C1 segment of cervical spinal cord (tissue), 14 donors: ENCODE measurements at places on chromosomes 3 and 15.

DNA sequence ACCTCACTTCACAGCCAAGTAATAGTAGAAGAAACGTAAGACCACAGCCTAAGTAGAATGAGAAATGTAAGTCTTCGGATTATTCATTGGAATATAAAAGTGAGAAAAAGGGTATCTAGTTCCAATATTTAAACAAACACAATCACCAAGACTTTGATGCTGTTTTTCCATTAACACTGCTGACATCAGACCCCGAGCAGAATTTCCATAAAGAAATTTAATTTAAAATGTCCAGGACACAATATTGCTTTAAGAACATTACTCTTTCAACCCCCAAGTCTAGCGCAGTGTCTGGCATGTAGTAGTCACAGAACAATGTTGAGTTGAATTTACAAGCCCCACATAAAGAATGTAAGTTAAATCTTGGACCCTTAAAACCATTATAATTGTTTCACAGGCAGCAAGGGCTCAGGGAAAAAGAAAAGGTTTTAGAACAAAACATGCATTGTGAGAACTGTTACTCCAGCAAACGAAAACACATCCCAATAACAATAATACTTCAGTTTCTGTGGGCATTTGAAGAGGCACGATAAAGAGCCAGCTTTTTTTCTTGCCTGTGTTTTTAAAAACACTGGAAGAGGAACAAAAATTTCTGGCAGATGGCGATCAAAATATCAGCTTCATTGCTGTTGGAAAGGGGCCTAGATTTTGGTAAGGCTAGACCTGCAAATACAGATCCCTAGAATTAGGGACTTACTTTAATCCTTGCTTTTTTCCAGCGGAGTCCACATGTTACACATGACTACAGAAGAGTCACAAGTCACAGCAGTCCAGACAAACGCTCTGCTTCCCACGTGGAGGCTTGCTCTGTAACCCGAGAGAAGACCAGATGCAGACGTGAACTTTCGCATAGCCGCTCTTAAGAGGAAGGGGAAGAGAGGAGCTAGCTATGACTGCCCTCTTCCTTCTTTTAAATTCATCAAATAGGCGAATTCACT, 77.9 kb upstream of the IGSF10 start:
- peak; percentile 30 for DNase-seq

GRCh38 chr3:170632780-170633179, 46.9 kb upstream of the SLC7A14 start:
- DNase-seq: no peak

DNA sequence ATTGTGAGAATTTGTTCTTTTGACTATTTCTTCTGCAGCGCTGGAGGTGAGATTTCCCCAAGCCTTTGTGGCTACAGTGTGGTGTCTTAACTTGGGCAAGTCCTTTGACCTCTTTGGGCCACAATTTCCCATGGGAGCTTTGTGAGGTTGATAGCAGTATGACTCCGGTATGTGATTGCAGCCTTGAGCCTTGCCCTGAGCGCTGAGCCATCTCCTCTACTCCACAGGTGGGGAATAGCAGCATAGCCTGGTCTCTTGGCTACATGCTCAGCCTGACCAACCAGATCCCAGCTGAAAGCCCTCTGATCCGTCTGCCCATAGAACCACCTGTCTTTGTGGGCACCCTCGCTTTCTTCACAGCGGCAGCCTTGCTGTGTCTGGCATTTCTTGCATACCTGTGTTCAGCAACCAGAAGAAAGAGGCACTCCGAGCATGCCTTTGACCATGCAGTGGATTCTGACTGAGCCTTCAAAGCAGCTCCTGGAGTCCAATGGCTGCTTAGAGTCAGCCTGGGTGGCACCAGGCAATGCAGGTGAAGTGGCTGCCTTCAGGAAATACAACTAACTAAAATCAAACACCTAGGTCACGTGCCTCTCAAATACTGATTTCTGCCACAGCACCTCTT, 30.0 kb upstream of the RPL14 start:
- no peak for DNase-seq

DNA sequence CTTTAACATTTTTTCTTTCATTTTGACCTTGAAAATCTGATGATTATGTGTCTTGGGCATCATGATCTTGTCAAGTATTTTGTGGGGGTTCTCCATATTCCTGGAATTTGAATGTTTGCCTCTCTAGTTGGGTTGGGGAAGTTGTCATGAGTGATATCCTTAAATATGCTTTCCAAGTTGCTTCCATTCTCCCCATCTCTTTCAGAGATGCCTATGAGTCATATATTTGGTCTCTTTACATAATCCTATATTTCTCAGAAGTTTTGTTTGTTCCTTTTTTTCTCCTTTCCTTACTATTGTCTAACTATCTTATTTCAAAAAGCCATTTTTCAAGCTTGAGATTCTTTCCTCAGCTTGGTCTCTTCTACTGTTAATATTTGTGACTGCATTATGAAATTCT, 69.0 kb upstream of the CCDC80 start:
- no peak for DNase-seq

GRCh38 chr3:41900265-41900664, 61.6 kb downstream of the ULK4 start:
- DNase-seq: no peak

- no peak for DNase-seq
Measured at GRCh38 chr15:20369500-20369899, 172.1 kb downstream of the GOLGA6L6 start.

DNA sequence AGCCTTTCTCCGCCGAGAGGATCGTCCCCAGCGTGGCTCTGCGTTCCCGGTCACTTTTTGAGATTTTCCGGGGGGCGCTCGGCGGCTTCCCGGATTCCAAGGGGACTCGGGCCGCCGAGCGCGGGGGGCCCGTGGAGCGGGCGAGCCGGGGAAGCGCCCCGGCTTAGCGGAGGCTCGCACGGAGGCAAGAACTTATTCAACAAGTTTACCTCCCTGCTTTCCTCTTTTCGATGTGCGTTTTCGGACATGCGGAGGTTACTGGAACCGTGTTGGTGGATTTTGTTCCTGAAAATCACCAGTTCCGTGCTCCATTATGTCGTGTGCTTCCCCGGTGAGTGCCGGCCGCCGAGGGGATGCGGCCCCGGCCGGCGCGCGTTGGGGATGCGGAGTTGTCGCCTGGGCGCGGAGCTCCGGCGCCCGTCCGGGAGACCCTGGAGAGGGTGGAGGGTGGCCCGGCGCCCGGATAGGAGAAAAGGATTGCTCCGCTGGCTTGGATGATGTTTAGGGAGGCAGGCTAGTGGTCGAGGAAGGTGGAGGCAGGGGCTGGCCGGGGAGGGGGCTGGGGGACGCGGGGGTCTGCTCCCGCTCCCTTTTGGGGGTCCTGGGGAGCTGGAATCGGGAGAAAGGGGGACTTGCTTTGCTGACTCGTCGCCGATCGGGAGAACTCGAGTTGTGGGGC, 810 bp downstream of the PTPRG start:
- peak; percentile 31 for DNase-seq

DNA sequence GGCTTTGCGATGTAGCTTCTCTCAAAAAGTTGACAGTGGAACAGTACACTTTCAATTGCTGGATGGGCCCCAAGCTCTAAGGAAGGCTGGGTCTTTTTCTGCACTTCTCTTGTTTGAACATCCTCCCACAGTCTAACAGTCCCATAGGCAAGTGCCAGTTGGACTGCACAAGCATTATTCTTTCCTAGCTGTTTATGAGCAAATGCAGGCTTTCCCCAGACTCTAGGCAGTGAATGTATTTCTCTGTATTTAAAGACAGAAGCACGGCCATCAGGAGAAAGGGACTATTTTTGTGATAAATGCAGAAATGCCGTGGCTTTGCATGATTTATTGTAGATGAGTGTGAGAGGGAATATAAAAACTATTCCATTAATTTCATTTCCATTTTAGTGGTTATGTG, 539.3 kb upstream of the LMCD1 start:
- no peak for DNase-seq

GRCh38 chr15:60385620-60386552, 11.9 kb downstream of the ANXA2 start:
- no peak for DNase-seq

DNA sequence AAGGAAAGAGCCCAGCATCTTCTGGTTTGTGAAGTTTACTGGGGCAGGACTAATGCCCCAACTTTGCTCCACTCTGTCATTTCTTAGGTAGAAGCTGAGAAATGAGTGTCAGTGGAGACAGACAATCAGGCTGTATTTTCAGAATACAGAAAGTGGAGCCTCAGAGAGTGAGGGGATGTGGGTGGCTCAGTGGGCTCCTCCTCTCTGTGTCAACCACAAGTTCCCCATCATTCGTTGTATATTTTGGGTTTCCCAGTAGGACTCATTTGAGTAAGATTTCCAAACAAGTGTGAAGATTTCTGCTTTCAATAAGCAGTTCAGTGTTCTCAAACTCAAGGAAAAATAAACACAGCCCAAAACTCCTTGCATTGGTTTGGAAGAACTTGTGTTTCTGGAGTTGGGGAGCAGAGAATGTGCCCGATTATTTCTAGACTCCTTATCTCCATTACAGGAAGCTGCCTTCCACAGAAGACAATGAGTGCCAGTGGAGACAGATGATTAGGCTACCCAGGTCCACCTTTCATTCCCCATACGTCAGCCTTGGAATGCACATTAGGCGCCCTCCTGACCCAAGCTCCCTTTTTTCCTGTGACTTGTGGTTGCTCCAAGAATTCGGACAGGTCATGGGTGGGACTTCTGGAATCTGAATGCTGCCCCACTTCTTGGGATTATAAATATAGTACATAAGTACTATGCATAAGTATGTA, 792.1 kb upstream of the LMCD1 start:
- no peak for DNase-seq

DNA sequence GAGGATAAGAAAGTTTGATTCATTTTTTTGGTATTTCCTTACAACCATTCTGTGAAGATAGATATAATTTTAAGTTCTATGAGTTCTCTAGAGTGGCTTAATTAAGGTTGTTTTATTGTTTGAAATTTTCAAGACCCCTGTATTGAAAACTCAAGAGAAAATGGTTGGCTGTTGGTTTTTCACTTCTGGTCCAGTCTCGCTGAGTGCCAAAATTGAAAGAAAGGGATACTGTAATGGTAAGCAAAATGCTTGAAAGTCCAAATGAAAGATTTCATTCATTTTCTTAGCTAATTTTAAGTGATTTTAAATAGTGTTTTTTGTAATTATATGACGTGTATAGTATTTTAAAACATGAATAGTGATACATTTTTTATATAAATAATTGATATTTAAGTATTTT, 7.4 kb downstream of the ARRDC4 start:
- DNase-seq: no peak

DNA sequence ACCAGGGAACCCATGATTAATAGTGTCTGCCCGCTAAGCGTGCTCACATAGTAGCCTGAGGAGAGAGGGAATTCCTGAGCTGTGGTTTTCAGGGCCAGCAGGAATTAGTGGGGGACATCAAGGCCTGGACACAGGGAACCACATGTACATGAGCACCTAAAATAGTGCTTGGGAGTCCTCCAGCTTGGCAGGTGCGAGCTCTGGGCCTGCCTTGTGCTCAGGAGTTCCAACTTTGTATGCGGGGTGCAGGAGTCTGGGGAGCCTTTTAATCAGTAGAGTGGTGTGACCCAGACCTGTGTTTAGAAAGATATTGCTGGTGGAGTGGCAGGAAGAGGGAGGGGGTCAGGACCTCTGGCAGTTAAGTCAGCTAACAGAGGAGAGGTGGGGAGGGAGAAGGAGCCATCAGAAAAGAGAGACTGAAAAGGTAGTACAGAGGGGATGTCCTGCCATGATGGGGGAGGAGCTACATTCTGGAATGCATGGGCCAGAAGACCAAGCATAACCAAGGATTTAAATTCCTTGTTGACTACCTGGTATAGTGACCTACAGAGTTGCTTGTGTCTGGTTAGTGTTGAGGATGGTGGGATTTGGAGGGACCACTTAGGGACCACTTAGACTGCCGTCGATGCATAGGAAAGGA, 1.9 kb downstream of the DAG1 start:
- no peak for DNase-seq

DNA sequence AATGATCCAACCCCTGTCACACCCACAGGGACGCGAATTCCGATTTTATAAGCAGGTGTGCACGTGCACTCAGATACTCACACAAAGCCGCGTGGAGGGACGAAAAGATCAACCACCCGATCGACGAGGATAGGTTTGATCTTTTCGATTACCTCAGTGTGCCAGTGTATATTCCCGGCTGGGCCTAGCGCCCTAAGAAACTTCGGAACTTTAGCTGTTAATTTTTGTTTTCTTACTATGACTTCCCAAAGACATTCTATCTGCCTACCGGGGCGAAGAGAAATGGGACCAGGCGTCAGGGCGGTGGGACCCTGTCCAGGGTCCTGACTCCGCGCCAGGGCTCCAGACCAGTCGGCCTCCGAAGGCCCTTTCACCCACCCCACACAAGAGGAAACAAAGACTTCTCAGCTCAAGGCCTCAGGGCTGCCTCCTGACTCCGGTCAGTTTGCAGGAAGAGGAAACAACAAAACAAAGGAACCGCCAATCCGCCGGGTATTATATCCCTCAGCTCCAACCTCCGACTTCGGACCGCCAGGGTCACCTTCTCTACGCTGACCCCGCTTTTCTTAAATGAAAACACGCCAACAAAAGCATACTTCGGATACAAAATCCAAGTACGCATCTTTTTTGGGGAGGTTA, 6.8 kb downstream of the ONECUT1 start:
- DNase-seq: no peak

DNA sequence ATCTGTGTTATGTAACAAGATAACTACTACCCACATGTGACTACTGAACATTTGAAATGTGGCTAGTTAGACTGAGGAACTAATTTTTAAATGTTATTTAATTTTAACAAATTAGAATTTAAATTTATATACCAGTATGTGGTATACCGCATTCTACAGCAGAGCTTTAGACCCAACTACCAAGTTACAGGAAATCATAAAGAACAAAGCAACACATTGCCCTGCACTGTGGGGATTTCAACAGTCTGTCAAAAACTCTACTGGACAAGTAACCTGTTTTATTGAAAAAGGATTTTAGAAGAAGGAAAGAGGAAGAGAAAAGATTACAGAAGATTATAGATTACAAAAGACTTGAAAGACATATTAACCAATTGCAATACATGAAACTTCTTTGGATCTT, 64.9 kb downstream of the DPH6 start:
- no peak for DNase-seq

DNA sequence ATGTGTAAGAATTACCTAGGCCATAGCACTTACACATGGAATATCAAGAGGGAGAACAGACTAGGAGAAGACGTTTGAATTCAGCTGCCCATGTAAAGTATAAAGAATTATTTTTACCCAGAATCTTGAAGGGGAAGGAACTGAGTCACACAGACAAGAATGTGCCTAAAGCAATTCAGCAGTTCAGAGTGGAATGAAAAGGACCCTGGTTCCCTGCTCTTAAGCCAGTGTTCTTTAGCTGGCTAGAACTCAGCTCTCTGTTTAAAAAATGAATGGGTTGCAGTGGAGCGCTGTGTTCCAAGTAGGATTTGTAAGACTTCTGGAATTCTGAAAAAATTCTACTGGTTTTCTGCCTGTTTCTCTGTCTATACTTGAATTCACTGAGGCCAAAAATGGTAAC, 440.2 kb downstream of the LPP start:
- no peak for DNase-seq

GRCh38 chr3:16412192-16412800, 101.2 kb downstream of the RFTN1 start:
- DNase-seq: no peak
